Fibroblast of villous mesenchyme (primary cell): ENCODE measurements at places on chromosomes 5 and 9.

GRCh38 chr5:137994556-137994955, 38.3 kb downstream of the FAM13B start:
- no peak for DNase-seq

GRCh38 chr9:113238202-113238858, 17.0 kb downstream of the SLC31A1 start:
- no peak for DNase-seq

DNA sequence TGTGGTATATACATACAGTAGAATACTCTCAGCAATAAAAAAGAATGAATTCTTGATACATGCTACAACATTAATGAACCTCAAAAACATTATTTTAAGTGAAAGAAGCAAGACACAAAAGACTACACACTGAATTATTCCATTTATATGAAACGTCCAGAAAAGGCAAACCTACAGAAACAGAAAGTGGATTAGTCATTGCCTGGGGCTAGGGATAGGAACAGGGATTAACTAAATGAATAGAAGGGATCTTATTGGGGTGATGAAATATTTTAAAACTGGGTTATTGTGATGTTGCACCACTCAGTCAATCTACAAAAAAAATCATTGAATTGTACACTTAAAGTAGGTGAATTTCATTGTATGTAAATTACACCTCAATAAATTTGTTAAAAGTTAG, 326.7 kb downstream of the PIK3R1 start:
- no peak for DNase-seq

- peak; percentile 76 for DNase-seq
These were observed 4.1 kb upstream of the RBM27 start for GRCh38 chr5:146199176-146199815.

DNA sequence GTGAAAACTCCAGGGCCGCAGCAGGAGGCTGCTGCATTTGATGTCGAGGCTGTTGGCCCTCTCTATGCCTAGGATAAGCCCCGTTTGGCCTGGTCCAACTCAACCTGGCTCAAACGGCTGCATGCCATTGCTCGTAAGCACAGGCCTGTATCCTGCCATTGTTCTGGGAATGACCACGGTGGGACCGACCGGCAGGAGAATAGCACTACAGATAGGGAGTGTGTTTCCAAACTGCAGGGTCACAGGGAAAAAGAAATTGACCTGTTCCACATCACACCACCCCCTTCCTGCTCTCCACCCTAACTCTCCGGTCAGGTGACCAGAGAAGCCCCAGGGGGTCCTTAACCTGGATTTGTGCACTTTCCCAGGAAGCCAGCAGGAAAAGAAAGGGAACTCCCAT, 278.7 kb upstream of the KLF4 start:
- DNase-seq = no peak

DNA sequence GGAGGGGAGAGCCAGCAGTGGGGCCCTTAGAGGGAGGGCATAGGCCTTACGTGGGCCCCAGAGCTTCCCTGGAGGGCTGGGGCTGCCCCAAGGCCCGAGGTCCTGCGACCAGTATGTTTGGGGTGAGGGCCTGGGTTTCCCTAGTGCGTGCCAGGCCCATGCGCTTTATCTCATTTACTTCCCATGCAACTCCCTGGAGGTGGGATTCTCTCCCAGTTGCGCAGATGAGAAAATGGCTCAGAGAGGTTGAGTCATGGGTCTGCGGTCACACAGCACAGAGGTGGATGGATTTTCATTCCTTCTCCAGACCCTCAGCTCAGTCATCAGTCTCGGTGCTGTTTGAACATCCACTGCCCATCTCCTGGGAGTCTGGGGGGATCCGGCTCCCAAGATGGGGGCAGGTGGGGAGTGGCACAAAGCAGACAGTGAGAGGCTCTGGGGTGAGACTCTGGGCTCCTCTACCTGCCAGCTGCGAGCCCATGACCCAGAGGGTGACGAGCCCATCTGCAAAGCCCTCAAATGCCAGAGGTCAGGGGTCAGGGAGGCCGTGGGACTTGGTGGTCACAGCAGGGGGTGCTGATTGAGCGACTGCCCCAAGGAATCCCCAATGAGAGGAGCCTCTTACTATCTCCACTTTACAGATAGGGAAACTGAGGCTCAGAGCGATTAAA, 171.2 kb downstream of the GAPVD1 start:
- DNase-seq = no peak

DNA sequence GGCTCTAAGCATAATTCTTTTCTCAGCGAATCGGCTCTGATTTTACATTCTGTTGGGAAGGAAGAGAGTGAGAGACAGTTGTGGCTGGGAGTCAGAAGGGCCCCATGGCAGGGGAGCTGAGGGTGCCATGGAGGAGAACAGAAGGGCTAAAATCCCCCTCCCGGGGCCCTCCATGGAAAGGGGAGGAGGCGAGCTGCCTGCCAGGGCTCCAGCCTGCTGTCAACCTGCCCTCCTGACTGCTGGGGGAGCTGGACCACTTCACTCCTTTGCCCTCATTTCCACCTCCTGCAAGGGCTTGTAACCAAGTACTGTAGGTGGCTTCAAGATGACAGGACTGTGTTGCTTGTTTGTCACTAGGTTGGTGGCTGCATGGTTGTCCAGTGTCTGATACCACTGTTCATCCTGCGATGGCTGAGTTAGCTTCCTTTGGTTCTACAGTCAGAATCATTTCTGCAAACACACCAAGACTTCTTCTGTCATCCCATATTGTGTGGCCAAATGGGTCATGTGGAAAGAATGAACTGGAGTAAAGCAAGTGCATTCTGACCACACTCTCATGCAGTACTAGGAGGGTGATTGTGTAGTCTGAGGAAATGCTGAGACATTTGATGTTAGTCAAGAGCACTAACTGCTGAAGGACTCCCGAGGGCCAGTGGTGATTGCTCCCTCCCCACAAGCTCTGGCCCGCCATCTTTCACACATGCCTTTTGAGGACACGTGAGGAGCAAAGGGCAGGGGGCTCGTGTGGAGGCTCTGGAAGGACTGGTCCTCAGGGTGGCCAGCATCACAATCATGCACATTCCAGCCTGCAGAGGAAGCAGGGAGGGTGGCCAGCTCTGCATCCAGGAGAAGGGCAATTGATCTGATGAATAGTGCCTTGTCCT, 307.2 kb downstream of the GADD45G start:
- no peak for DNase-seq

DNA sequence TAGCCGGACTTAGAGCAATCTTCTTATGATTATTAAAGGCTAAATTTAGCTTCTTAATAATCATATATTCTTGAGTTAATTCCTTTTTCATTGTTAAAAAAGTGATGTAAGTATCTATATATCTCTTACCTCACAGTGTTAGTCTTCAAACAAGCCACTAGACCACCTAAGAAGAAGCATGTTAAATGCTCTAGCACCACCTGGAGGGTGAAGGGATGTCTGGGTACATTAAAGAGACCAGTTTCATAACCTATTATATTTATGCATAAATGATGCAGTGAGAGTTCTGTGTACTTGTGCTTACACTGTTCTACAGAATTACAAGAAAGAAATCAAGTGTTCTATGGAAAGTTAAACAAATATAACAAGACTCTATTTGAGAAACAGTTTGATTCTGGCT, 55.9 kb upstream of the SLCO6A1 start:
- no peak for DNase-seq

DNA sequence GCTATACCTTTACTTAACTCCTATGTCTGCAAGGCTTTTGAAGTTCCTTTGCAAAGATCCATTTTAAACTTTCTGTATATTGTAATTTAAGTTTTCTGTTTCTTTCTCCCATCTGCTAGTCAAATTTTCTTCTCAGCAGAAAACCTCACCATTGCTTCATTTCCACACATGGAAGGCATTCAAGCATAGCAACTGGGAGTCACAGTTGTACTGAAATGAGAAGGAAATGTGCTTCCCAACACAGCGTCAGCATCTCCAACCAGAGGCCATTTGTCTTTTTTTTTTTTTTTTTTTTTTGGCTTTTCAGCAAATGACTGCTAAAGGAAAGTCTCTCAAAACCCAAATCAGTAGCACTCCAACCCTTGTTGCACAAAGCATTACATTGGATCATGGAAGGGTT, 92.5 kb downstream of the RAB3C start:
- DNase-seq = no peak

DNA sequence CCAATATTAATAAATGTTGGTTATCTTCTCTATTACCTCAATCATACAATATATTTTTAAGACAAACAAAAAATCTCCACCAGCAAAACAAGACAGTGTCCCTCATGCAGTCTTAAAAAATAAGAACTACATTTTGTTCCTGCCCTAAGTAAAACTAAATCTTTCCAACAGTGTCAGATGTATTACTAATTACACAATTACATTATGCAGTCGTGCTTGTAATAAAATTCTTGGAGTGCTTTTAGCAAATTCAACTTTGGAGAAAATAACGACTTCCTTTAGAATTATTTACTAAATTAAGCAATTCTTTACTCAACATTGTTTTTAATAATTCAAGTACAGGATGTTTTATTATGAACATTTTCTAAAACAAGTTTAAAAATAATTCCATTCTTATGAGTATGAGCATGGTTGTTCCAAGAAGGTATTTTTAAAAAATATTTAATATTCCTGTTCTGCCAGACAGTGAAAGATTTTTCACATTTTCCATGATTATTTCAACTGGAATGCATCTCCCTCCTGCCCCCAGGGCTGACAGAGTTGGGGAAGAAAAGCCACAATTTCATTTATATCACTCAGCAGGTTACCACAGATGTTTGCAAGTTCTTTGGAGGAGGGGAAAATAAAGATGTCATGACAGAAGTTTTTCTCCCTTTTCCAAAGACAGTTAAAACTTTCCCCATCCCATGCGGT, 137.9 kb downstream of the FAM114A2 start:
- DNase-seq = peak; percentile 78

DNA sequence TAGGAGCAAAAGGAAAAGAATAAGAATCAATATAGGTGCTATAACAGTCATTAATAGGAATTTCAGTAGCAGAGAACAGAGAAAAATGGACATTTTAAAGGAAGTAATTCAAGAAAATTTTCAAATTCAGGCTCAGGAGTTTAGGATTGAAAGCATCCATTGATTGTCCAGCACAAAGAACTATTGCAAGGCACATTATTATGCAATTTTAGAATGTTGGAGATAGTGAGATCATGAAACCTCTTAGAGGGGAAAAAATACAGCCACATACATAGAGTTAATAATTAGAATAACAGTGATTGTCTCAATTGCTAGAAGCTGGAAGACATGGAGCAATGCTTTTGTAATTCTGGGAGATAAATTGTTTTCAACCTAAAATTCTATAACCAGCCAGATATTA, 31.5 kb downstream of the CNTLN start:
- DNase-seq = no peak

GRCh38 chr5:173919443-173919842, 31.3 kb downstream of the CPEB4 start:
- no peak for DNase-seq

GRCh38 chr9:96567203-96567700, 52.4 kb downstream of the CDC14B start:
- peak; percentile 34 for DNase-seq

DNA sequence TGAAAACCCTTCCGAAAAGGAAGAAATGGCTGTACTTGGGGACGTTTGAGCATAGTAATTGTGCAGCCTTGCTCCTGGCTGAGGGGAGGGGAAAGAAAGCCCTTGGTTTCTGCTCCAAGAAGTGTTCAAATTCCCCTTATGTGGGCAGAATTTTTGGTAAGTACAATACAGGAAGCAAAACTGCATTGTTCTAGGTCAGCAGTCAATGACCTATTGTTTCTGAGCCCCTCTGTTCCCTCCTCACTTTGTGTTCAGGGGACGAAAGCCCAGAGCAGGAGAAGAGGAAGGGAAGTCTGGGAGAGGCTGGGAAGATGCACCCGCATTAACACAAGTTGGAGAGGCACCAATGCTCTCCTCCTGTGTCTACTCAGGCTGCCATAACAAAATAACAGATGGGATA, 11.9 kb downstream of the BASP1 start:
- no peak for DNase-seq

DNA sequence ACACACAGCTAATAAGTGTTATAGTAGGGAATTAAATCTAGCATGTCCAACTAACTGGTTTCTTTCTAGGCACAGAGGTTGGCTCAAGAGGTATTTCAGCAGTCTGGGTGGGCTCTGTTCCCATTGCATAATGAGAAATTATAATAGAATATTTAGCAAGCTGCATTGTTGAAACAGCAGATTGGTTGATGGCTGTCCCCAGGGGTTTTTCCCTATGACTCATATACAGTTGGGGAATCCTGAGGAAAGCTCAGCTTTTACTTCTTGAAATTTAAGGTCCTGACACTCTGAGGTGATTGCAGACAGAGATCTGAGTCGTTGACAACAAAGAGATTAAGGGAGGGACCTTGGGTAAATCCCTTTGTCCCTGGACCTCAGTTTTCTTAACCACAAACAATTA, 38.3 kb upstream of the TNFSF8 start:
- DNase-seq = peak; percentile 31

- no peak for DNase-seq
These were observed 135.8 kb upstream of the SNX2 start for GRCh38 chr5:122639033-122639432.

DNA sequence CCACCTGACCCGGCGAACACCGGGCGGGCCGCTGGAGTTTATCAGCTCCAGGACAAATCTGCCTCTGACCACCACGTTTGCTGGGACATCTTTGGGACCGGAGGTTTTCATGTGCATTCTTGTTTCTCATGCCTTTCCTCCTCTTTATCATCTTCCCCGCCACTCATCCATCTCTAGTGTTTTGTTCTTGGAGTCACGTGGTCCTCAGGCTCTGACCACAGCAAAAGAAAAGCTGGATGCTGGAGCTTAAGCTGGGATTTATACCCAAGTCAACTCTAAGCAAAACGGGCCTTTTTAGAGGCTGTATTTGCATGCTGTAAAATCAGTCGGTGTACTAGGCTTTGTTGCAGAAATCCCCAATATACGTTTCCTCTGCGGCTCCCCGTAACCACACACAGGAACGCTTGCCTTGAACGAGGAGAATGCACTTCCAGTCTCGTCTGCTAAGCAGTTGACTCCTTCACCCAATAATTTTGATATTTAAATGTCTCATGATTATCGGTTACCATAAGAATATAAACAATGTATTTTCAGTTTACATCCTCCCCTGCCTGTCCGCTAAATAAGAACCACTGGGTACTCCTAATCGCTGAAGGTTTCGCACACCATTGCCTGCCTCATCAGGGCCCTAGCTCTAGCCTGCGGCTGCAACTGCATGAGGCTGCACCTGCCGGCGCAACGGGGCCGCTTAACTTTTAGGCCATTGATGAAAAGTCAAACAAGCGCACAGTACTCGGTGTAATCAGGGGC, 560 bp upstream of the NDUFS6 start:
- peak; percentile 53 for DNase-seq
